ENCODE measurements at places on chromosomes 3 and 15.
A peak's percentile ranks its signal among the peaks of the same experiment; 100 is the strongest.

- DNase-seq: no peak
Measured at GRCh38 chr3:51705276-51706020, 1.4 kb upstream of the GRM2 start.

DNA sequence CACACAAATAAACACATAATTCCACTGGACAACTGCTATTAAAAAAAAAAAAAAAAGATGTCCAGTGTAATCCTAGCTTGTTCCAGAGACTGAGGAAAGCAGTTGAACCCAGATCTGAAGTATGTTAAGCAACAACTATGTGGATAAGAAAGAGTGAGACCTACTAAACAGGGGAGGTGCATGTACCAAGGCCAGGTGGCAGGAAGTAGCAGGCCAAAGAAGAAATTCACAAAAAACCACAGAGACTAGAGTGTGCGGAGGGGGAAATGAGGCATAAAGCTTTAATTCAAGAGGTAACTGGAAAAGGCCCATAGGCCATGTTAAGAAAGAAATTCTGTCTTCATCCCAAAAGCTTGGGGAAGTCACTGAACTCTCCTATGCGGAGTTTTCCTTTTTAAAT is 490.0 kb downstream of the NAALADL2 start:
- no peak for DNase-seq

GRCh38 chr3:182533394-182533793 is 259.9 kb upstream of the ATP11B start:
- DNase-seq: no peak

DNA sequence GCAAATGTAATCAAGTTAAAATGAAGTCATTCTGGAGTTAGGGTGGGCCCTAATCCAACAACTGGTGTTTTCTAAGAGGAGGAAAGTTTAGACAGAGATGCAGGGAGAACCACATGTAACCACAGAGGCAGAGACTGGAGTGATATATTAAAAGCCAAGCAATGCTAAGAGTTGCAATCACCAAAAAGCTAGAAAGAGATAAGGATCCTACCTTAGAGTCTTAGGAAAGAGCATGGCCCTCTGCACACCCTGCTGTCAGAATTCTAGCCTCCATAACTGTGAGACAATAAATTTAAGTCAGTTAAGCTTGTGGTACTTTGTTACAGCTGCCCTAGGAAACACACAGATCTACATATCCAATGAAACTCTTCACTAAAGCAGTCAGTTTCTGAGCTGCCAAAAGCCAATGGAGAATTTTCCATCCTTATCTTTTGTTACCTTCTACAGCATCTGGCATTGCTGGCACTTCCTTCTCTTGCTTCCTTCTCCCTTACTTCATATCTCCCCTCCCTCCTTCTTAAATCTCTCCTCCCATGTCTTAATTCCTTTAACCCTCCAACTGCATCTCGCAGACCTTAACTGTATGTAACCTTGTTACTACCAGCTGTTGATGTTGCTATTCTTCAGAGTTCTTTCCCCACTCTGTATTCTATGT is 11.2 kb downstream of the DCBLD2 start:
- DNase-seq: no peak

DNA sequence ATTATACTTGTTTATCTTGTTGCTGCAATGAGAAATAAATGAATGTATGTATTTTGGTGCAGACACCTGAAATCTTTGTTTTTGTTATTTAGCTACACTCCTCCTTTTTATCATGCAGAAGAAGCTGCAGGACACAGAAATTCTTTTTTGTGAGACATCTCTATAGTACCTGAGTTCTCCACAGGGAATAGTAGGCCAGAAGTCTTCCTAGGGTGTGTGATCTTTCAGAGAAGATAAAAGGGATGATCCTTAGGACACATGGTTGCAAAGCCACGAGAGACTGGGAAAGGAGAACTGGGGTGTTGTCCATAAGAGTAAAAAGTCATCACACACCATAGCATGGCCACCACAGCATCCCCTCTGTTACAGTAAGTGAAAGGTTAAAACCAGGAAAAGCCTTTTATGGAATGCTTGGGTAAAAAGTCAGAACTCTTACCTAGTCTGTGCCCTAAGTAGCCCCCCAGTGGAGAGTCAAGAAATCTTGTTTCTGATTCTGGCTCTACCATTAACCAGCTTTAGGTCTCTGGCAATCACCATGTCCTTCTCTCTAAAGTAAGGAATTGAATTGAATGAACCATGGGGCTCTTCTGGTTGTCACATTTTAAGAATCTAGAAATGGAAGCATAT is 31.9 kb upstream of the ADGRG7 start:
- DNase-seq: no peak

DNA sequence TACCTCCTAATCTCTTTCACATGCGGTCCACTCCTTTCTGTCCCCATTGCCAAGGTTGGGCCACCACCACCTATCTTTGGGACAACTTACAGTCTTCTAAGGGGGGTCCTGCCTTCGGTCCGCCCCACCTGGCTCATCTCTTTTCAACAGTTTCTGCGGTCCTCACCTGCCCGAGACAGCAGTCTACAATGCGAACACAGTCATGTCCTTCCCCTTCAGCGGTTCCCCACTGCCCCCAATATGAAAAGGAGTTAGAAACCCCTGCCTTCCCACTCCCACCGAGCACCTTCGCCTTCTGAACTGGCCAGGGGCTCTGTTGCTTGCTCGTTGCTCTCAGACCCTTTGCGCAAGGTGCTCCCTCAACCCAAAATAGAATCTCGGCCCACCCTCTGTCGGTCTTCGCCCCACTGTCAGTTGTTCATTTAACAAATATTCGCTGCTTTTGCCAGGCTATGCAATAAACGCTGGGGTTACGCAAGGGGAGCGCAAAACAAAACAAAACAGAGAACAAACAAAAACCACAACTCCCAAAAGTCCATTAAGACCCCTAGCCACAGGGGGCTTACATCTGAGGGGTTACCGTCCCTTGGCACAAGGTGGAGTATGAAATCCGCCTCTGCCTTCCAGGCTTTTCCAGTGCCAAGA is 611 bp upstream of the FANCI start:
- no peak for DNase-seq

- DNase-seq: no peak
Measured at GRCh38 chr3:71542521-71543370, 40.8 kb downstream of the FOXP1 start.

GRCh38 chr3:9615003-9615628 is 34.2 kb upstream of the MTMR14 start:
- DNase-seq: no peak

GRCh38 chr3:28042707-28043106 is 198.7 kb upstream of the CMC1 start:
- no peak for DNase-seq

- DNase-seq: no peak
Measured at GRCh38 chr3:124156866-124157712, 165.2 kb upstream of the ROPN1 start.

- no peak for DNase-seq
Measured at GRCh38 chr15:62439543-62440016, 274.5 kb upstream of the C2CD4B start.

DNA sequence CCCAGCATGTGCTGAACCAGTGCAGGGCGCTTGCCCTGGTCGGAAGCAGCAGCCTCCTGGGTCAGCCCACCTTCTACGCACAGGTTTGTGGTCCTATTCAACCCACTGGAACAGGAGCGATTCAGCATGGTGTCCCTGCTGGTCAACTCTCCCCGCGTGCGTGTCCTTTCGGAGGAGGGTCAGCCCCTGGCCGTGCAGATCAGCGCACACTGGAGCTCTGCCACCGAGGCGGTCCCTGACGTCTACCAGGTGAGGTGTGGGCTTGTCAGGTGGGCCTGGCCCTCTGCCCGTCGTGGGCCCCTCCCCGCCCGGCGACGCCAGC is 8.2 kb downstream of the MAN2A2 start:
- no peak for DNase-seq

DNA sequence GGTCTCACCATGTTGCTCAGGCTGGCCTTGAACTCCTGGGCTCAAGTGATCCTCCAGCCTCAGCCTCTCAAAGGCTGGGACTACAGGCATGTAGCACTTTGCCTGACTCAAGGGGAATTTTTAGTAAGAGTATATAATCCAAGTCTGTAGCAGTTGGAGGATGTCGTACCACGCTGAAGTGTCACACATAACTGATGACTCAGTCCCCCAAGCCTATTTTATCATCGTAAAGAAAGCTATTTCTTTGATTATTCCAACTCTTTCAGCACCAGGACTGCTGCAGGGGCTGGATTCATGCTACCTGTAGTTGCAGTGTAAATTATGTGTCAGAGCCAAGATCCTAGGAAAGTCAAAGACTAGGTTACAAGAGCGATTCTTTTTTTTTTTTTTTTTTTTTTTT is 1.4 kb upstream of the PRKCI start:
- DNase-seq: no peak

- no peak for DNase-seq
Measured at GRCh38 chr15:76209523-76209922, 101.7 kb downstream of the ETFA start.

GRCh38 chr15:85036716-85037115 is 55.1 kb downstream of the PDE8A start:
- no peak for DNase-seq

DNA sequence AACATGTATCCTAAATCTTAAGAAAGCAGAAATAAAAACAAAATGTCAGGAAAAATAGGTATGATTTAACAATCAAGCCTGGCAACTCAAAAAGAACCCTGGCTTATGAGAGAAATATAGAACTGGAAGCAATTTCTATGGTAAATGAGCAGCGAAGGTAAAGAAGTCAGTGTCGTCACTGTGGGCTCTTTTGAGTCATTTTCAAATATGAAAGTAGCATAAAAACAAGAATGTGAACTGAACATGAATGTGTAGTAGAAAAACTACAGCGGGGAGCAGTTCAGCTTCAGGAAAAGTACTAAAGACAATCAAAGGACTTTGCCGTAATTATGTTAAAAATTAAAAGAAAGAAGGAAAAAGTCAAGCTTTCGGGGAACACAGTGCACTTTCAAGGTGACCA is 17.5 kb downstream of the LSG1 start:
- no peak for DNase-seq

DNA sequence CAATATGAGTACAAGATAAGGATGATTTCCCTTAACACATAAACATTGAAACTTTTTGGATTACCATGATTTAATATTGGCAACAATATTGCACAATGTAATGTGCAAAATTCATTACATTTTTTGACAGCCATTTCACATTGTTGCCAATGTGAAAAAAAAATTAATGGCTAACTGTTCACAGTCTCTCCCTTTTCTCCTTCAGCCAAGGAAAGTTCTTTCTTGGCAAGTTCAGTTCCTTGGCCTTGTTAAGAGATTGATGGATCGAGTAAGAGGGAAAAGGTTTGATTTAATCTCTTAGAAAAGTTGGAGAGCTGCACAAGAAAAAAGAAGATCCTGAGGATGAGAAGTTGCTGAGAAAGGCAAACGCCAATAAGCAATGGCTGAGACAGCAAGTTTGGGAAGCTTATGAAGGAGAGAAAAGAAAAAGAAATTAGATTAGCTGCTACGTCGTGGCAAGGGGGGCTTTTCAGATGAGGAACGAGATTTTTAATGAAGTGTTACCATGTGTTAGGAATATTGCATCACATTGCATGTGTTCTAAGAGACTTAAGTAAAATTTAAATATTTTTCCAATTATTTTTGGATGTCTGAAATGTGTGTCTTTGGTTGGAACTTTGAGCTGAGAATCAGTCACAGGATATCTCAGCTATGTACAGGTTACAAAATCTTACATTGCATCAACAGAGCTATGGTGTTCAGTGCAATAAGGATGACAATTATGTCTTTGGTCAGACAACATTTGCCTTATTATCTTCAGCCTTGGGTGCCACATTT is 61.4 kb upstream of the ZNF280D start:
- DNase-seq: no peak

DNA sequence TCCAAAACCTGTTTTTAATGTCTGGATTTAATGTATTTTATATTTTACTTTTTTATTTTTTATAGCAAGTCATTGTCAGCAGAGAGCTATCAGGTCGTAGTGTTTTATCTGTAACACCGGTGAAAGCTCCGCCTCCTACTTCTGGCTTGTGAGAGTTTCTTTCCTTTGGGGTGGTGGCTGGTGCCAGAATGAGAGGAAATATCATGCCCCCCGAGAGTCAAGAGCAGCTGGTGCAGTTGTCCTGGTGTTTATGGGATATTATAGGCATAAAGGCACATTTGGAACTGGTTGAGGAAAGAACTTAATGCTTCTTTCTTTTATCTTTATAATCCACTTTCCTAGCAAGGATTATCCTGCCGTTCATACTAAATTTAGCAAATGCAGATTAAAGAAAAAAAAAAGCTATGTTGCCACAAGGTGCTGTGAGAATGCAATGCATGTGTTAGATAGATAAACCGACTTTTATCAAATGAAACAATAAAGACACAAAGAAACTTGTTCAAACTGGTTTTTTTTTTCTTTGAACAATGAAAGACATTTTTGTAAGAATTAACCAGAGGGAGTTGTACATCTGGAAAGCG is 260.1 kb upstream of the PLSCR5 start:
- peak; percentile 72 for DNase-seq

GRCh38 chr15:67009576-67010569 is 55.5 kb upstream of the SMAD3 start:
- DNase-seq: no peak

GRCh38 chr15:63539998-63540397 is 35.6 kb downstream of the USP3 start:
- DNase-seq: no peak

- peak; percentile 60 for DNase-seq
Measured at GRCh38 chr15:67825881-67826716, 790 bp downstream of the SKOR1 start.

- no peak for DNase-seq
Measured at GRCh38 chr3:190387578-190388213, at the start of gene CLDN16. Gene CLDN16 (plus strand): TSS chr3:190388163. CDS start chr3:190388330, 167 bp downstream.

DNA sequence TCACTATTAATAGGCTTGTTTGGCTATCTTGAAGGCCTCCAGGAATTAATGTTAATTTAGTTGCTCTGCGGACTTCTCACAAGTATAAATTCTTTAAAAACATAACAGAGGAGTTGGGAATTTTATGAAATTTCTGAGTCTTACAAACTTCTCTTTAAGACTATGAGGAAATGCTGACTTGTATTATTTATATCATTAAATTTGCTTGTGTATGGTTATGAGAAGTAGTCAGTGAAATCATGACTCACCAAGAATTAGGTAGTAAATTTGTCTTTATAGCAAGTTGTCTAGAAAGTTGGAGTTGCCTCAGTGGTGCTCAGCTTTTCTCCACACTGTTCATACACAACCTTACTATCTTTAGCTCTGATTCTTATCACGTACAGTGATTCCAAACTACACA is 26.5 kb downstream of the PHLDB2 start:
- no peak for DNase-seq

GRCh38 chr15:39058351-39059131 is 493.9 kb upstream of the RASGRP1 start:
- DNase-seq: no peak

DNA sequence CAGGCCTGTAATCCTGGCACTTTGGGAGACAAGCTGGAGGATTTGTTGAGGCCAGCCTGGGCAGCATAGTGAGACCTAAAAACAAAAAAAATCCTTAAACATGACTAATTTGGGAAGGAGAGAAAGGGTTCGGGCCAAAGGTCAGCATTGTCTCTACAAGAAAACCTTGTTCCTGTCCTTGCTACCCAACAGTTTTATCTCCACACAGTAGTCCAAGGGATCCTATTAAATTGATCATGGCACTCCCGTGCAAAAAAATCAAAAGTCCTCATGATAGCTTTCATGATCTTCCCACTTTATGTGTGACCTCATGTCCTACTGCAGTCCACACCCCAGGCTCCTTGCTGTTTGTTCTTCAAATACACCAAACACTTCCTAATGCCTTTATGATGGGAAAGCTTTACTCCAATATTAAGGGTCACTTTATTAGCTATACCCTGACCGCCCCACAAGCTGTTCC is 4.2 kb downstream of the RPL15 start:
- no peak for DNase-seq

Measured in D341Med (cell line).